ENCODE measurements at places on chromosomes 16 and 17.

DNA sequence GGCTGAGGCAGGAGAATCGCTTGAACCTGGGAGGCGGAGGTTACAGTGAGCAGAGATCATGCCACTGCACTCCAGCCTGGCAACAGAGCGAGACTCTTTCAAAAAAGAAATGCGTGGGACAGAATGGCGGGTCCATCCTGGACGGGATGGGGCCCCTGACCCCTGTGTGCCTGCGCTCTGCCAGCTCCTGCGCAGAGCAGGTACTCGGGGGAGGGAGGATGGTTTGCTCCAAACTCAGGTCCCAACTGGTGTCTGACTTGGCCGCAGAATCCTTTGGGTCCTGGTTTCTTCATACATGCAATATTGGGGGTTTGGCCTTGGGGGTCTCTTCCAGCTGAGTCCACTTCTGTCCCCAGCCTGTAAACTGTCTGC lies 10.4 kb downstream of the CHMP6 start:
- no peak for DNase-seq

DNA sequence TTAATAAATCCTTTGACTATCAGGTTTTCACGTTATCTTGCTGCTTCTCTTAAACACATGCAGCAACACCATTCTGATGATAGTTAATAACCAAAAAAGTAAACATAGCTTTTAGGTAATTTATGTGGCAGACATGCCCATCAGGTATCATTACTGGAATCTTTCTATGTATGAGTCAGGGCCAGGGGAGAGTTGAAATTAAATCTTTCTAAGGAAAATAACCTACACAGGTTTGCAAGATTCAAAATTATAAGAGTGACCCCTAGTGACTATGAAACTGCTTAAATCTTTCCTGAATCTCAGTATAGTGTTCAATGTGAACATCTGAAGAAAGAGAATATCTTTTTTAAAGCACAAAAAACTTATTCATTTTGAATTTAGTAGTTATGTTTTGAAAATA lies 666.6 kb downstream of the CDH11 start:
- DNase-seq, result no peak

- no peak for DNase-seq
These were observed 9.9 kb downstream of the LRRC3C start for GRCh38 chr17:39937447-39937846.

DNA sequence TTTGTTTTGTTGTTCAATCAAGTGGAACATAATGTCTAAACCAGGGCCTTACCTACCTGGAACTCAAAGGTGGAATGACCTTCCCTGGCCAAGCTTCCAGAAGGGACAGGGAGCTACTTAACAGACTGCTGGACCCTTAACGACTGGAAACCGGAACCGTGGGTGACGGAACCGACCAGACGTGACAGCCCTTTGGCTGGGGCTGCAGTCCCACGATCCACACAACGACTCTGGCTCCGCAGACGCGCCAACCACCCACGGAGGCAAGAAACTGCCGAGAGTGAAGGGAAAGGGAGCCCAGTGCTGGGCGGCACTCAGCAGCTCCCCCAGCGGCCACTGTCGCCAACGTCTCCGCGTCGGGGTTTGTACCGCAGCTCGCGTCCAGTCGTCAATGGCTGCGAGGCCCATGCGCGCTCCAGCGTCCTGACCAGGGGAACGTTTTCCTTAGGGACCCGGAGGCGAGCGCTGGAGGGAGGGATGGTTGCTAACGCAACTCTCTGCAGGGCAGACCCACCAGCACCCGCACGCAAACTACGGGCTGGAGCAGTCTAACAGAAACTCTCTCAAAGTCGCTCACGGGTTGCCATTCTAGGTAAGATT lies 5.5 kb upstream of the KIF22 start:
- peak; percentile 79 for DNase-seq

- DNase-seq, result no peak
These were observed 1.6 kb upstream of the PECAM1 start for GRCh38 chr17:64392300-64392699.

DNA sequence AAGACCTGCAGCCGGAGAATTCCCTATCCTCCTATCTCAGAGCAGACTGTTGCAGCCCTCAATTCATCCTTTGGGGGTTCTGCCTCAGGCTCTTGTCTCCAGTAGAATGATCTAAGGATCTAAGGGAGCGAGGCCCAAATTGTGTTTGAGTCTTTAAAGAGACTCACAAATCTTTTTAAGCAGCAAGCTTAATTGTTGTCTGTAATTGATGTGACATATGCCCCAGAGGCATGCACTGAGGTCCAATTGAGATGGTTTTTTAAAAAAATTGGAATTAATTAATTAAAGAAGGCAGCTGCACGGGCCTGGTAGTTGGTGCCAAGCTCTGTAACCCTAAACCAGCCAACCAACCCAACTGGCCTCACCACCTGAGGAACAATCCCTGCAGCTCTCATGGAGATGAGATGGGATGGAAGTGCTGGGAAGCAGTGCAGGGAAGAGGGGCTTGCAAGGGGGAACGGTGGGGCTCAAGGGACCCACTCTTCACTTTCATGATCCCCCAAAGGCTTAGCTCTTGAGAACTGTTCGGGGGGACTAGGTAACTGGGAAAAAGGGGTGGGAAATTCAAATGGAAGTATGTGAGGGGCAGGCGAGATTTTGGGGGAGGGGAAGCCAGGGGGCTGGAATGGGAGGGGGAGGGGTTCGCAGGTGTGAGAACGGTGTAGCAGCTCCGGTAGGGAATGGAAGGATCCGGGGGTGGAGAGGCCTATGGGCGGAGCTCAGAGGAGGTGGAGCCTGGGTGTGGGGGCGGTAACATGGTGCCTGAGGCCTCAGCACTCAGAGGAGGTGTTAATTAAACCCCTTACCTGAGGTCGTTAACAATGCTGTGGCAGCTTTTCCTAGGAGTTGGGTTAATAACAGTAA lies 9.2 kb upstream of the ZNF652 start:
- DNase-seq, result no peak

DNA sequence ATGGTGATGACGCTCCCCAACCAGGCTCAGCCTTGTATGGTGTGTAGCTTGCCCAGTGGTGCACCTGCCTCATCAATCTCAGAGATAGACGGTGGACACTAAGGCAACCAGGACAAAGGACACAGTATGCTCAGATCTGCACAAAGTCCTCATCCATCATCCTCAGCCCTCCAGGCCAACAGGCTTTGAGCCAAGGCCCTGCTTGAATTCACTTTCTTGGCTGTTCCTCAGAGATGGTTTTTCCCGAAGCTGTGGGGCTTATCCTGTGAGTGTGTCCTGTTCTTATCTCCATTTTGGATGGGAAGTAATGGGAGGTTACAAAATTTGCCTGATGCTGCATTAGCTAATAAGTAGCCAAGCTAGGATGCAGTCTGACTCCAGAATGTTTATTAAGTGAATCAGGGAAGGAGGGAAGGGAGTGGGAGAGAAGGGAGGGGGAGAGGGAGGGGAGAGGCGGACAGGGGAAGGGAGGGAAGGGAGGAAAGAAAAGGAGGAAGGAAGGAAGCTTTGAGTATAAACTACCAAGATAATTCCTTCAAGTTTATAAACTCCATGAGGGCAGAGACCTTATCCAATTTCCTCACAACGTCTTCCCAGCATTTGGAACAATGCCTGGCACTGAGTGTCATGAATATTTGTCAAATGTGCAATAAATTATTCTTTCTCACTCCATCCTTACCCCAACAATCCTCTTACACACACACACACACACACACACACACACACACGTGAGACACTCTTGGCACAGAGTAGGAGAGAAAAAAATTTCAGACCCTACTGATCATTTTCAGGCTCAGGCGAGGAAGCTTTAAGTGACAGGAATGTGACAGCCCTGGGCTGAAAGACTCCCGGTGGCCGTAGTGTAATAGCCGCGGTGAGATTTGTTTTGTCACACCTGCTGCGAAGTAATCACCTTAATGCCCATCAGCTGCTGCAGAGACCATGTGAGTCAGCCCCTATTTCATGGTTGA lies 84.3 kb downstream of the BMERB1 start:
- DNase-seq, result no peak

Data from CD4-positive, alpha-beta T cell treated with Interleukin-1 beta for 1 hour (primary cell).